ENCODE measurements at places on chromosomes 5 and 9.

GRCh38 chr9:16319646-16320045, 550.8 kb downstream of the BNC2 start:
- no peak for DNase-seq

DNA sequence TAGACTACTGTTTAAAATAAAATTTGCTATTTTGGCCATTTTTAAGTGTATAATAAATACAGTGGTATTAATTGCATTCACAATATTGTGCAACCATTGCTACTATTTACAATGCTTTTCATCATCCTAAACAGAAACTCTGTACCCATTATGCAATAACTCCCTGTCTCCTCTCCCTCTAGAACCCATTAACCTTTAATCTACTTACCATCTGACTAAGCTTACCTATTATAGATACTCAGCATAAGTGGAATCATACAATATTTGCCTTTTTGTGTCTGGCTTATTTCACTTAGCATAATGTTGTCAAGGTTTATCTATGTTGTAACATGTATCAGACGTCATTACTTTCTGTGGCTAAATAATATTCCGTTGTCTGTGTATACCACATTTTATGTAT, 25.9 kb downstream of the CD14 start:
- DNase-seq = no peak

DNA sequence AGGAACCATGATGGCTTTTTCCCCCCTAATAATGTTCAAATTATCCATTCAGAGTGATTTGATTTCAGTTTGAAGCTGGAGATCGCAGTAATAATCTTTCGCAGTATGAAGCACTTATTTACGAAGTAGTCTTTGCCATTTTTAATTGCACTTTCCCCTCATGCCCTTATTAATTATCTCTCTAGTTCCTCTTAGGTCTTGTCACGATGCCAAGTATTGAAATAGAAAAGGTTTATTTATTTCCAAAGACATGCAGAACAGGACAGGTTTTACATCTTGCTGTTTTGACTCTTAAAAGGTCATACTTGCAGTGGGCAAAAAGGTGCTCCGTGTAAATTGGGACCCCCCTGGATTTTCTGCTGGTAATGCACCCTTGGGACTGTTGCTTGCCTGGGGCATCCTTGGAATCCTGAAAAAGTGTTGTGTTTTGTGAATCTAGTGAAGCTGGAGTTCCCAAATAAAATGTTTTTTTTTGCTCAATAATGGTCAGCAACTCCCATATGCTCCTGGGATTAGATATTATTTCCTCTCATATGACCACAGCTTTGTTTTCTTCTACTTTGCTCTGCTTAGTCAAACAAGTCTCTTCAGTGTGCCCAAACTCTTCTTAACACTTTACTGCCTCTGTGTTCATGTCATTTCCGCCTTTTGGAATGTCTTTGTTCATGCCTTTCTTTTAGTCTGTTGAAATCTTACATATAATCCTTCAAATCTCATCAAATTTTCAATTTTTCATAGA, 278.3 kb downstream of the TMEM38B start:
- no peak for DNase-seq

DNA sequence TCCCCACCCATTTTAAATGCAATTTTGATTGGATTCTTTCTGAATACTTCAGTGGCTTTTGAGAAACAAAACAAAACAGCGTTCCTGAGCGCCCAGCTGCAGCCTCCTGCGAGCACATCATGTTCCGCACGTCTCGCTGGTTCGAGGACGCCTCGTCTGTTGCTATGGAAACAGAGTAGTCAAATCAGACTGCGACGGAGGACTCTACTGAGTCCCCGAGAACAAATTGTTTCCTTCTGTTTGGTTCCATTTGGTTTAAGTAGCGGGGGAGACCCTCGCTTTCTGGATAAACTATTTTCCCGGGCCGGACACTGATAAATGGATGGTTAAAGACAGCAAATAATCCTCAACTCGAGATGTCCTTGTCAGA, 69.0 kb downstream of the SLC28A3 start:
- DNase-seq = no peak

DNA sequence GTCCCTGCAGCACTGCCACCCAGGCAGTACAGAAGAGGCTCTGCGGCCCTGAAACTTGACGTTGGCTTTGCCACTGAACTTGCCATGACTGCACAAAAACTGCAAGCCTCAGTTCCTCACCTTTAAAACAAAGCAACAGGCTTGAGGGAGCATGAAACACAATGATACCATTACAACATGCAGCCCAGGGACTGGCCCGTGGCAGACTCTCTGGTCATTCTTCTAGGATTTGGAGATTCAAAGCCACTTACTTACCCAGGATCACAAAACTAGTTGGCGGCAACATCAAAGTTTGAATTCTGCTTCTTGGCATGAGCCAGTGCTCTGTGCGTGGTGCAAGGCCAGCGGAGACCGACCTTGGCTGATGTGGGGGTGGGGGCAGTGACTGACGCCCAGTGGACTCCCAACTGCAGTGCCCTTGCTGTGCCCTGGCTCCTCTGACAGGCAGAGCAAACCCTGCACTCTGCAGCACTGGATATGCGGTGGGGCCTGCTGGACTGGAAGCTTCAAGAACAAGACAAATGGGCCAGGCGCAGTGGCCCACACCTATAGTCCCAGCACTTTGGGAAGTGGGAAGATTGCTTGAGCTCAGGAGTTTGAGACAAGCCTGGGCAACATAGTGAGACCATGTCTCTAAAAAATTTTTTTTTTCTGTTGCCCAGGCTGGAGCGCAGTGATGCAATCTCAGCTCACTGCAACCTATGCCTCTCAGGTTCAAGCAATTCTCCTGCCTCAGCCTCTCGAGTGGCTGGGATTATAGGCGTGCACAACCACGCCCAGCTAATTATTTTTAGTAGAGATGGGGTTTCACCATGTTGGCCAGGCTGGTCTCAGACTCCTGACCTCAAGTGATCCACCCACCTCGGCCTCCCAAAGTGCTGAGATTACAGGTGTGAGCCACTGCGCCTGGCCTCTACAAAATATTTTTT, 18.9 kb downstream of the SQSTM1 start:
- no peak for DNase-seq

DNA sequence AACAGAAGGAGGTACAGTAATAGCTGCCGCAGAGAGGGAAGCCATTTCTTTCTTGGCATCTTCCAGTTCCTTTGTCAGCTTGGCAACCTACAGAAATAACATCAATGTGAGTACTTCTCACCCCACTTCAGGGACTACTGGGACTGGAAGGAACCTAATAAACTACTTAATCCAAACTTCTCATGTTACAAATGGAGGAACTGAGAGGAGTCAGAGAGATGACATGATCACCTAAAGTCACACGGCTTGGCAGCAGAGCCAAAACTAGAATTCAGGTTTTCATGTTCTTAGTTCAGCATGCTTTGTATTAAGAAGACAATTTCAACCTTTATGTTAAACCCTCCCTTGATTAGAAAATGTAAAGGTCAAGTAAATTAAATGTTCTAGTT, 44.7 kb downstream of the DIAPH1 start:
- no peak for DNase-seq
